ENCODE measurements at places on chromosomes 1 and 21.

DNA sequence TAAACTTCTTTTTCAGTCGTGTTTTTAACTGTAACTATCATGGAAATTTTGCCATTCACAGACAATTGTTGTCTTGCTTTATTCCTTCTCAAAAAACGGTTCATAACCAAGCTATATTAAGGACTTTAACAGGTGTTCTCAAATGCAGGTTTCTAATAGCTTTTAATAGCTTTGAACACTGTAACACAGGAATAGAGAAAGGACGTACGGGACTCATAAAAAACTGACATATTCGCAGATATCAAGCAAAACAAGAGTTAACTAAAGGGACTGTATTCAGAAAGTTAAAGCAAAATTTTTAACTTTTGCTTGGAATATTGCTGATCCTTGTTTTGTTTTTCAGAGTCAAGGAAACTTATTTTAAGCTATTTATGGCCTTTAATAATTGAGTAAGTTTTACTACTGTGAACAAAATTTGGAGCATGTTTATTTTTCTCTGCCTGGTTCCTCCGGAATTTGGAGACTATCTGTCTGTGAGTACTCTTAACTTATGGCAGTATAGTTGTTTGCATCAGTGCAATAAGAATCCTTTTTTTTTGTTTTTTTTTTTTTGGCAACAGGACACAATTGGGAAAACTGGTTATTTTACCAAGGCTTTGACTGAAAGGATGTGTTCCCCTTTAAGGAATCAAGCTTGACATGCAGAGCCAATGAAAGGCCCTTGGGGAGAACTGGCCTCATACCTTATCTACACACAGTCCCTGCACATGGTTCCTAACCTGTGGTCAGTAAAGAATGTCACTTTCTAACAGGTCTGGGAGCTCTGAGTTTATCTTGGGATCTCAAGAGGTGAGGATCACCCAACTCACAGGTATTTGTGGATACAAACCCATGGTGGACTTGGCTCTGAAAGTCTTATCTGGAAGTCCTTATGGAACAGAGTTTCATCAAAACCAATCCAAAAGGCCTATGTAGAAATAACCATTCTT is 5.8 kb upstream of the CD46 start:
- no peak for DNase-seq

- DNase-seq, result no peak
Measured at GRCh38 chr1:29839726-29840125, 603.4 kb downstream of the PTPRU start.

- no peak for DNase-seq
Measured at GRCh38 chr1:235206533-235207208, 45.6 kb upstream of the RBM34 start.

DNA sequence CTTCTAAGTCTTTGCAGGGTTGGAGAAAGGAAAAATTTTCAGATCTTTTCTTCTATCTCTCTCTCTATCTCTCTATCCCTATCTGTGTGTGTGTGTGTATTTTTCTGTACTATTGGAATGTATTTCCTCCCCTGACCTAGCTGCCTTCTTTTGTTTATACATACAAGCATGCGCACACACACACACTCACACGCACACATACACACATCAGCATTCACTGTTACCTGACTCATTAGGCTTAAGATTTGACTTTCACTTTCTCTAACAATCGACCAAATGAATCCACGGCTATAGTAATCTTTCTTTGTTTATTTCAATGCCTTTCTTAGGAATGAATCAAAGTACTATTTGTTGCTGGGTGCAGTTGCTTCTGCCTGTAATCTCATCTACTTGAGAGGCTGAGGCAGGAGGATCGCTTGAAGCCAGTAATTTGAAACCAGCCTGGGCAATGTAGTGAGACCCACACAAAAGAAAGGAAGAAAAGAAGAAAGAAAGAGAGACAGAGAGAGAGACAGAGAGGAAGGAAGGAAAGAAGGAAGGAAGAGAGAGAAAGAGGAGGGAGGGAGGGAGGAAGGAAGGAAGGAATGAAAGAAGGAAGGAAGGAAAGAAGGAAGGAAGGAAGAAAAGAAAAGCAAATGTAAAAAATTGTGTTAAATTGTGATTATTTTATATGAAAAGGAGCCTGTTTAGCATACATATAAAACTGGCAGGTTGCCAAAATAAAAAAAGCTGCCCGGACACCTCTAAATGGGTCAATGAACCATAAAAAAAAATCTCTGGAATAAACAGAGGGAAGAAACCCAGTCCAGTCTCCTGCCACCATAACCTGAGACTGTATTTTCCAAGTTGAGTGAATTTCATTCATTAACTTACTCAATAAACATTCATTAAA is 206.8 kb downstream of the ZNF326 start:
- DNase-seq, result no peak

GRCh38 chr1:218380125-218380977 is 35.2 kb downstream of the TGFB2 start:
- DNase-seq, result no peak

GRCh38 chr1:227557962-227558725 is 5.2 kb upstream of the ZNF678 start:
- no peak for DNase-seq

DNA sequence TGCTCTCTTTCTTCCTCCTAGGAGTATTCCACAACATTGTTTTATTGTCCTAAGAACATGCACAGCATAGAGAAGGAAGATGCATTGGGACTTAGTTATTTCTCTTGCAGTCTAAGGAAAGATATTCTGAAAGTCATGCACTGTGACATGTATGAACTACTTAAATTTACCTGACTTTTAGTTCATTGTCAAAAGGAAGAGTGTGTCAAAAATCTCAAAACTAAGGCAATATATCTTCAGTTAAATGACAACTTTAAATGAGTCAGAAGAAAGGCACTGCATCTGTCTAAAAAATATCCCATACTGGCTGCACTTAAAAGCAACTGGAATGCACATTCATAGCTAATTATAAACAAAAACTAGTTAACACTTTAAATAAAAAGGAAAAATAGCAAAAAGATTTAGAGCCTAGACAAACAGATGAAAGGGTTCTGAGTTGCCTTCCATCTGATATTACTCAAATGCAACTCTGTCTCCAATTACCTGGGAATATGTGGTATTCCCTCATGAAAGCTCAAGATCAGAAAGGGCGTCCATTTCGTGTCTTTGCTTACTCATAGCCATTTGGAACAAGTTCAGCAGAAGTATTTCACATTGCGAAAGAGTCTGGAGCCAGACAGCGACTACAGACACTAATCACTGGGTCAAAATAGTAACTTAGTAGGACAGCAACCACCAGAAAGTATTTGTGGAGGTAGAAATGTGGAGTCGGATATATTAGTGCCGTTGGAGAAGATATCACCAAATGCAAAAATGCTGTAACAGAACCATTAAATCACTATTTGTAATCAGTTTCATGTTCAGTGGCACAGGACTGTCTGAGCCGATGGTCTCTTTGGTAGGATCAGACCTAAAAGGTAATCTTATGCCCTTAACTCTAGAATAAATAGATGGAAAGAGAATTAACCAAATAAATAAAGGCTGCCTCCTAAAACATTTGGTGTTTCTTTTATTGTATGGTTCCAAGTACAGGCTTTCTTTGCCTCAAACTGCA is 225.7 kb downstream of the GREM2 start:
- DNase-seq, result no peak

GRCh38 chr1:247656221-247656875 is 23.2 kb downstream of the OR13G1 start:
- DNase-seq, result no peak

DNA sequence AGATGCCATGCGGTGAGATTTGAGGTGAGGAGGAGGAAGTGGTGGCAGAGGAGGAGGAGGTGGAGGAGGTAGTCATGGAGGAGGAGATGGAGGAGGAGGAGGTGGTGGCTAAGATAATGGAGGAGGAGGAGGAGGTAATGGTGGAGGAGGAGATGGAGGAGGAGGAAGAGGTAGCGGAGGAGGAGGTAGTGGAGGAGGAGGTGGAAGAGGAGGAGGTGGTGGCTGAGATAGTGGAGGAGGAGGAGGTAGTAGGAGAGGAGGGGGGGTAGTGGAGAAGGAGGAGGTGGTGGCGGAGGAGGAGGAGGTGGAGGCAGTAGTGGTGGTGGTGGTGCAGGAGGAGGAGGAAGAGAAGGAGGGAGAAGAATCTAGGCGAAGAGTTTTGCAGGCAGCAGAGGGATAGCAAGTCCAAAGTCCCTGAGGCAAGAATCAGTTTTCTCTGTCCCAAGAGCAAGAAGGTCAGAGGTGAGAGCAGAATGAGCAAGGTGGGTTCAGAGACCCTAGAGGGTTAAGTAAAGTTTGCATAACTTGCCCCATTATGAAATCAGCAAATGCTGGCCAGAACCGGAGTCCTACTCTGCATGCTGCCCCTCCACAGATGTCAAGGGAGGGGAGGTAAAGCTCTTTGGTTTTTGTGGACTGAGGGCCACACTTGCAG is 38.9 kb upstream of the GNPAT start:
- DNase-seq, result no peak

DNA sequence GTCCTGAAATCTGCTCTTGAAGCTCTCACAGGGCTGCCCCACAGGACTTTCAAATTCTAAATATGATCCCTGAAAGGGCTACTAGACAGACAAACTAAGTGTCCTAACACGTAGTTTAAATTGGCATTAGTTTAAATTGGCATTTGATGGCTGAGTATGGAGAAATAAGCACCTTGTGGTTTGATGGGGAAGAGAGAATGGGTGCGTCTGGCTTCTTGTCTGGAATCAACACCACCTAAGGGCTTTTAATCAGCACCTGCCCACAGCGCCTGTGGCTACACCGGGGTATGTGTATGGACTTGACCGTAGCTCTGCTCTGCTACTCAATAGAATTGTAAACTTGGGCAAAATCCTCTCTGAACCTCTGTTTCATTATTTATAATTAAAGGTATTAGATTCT is 5.7 kb upstream of the LAMB3 start:
- DNase-seq, result no peak

DNA sequence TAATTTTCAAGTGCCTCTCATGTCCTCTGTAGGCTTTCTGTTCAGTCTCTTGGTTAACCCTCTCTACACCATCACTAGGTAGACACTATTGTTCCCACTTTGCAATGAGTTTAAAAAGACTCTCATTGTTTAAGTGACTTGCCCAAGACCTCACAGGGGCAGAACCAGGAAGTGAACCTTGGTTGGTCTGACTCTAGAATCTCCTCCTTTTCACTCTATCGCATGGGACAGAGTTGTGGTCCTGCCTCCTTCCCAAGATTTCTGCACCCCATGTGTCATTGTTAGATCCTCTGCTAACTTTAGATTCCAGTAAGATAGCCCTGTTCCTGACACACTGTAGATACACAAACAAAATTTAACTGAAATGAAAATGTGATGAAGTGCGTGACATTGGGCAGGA is 481.7 kb upstream of the USP24 start:
- no peak for DNase-seq

DNA sequence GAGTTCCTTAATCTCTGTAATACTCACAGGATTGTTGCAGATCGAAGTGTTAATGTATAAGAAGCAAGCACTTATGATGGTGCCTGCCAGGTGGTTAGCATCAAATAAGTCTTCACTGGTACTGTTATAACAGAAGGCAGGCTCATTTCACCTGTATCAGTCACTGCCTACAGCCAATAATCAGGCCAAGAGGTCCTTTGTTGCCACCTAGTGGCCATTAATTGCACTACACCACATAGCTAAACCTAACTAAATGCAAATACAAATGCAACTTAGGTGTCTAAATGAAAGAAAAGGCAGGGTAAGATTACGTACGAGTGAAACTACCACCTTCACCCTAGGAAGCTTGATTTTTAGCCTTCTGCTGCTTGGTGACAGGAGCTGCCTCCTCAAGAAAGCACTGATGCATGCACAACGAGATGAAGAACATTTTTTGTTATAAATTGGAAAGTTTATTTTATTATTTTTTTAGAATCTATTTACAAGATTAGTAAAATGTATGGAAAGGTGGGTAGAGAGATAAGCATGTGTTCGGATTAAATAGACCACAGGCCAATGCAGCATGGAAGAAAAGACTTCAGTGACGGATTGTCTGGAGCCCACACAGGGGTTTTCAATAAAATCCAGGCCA is 334.8 kb upstream of the CAMK1G start:
- DNase-seq, result no peak

DNA sequence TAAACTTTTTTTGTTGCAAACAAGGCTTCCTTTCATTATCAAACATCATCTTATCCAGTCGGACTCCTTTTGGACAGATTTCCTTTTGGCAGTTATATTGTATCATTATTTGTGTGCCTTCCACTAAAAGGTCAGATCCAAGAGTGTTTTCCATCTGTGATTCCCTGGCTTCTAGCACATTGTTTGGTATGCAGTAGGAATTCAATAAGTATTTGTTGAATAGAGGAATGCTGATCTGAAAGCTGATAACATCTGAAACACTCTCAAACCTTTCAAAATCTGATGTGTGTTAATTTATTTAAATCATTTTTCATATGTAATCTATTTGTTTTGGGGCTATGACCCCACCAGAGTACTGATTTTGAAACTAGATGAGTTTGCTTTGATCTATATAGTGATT is 39.0 kb downstream of the NDC1 start:
- no peak for DNase-seq

DNA sequence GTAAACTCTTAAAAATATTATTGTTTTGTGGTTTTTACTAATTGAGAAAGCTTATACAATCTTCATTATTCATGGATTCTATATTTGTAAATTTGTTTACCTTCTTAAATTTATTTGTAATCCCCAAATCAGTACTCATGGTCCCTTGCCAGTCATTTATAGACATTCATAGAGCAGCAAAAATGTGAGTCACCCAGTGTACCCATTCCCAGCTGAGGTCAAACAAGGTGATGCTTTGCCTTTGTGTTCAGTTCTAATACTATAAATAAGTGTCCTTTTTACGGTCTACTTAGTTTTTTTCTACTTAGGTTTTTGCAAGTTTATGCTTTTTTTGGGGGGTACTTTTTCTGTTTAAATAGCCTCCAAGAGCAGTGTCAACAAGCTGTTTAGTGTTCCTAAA is 36.1 kb downstream of the SORT1 start:
- no peak for DNase-seq

GRCh38 chr1:180936110-180937011 is 23.7 kb downstream of the KIAA1614 start:
- DNase-seq, result no peak

GRCh38 chr1:167704715-167705114 is 17.1 kb upstream of the MPZL1 start:
- no peak for DNase-seq

DNA sequence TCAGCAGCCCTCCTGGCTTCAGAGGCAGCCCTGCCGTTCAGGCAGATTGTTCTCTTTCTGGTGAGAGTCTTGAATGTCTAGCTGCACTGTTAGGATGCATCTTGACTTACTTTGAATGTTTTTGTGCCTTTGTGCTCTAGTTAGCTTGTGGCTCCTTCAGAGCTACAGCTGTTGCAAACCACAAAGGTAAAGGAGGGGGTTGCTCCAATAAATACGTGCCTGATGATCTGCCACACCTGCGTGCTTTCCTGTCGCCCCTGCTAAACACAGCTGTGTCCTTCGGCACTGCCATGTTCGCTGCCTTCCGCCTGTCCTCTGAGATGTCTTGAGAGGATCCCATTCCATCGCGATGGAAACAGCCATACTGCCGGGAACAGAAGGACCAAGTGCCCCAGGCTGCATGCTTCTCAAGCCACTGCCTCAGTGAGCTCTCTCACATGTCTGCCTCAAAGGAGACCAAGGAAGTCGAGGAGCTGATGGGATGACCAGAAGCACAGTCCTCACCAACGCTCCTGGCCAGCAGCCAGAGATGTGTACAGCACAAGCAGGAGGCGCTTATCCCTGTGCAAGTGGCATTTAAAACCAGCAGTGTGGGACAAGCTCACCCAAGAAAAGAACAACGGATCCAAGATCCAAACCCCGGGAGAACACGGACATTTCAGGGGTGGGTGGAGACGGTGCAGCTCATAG is 12.0 kb upstream of the SMIM12 start:
- no peak for DNase-seq

GRCh38 chr1:12049616-12050015 is 13.5 kb upstream of the TNFRSF8 start:
- no peak for DNase-seq
